GM13976 (cell line): ENCODE measurements at places on chromosomes 4 and X.

DNA sequence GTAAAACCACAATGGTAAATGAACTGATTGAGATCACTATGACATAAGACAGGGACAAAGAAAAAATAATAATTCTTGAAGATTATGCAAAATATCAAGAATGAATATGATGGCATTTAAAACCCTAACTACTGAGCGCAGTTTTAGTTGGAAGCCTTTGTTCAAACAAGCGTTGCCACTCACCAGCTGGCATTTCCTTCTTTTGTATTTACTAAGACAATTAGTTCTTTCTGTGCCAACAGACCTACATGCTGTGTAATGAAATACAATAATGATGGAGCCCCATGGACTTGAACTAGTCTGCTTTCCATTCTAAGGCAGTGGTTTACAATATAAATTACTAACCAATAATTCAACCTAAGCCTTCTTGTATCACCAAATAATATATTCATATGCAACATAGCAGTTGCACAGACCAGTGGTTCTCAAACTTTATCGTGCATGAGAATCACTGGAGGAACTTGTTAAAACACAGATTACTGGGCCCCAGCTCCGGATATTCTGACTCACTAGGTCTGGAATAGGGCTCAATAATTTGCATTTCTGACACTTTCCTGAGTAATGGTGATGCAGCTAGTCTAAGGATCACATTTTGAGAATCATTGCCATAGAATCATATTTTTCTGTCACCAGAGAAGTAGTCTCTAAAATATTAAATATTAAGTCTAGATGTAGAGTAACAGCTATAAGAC is 196.4 kb upstream of the MAGEB18 start:
- no peak for DNase-seq

GRCh38 chr4:169621731-169622492 is 1.5 kb downstream of the CLCN3 start:
- no peak for DNase-seq

GRCh38 chr4:4704267-4704666 is 155.2 kb upstream of the MSX1 start:
- no peak for DNase-seq

GRCh38 chr4:117376692-117377091 is 291.3 kb upstream of the TRAM1L1 start:
- no peak for DNase-seq

GRCh38 chr4:14336656-14337055 is 665.6 kb upstream of the CPEB2 start:
- DNase-seq = no peak

GRCh38 chrX:103538728-103539127 is 19.4 kb upstream of the RAB40A start:
- DNase-seq = no peak

GRCh38 chr4:174847801-174848427 is 18.9 kb upstream of the GLRA3 start:
- no peak for DNase-seq

DNA sequence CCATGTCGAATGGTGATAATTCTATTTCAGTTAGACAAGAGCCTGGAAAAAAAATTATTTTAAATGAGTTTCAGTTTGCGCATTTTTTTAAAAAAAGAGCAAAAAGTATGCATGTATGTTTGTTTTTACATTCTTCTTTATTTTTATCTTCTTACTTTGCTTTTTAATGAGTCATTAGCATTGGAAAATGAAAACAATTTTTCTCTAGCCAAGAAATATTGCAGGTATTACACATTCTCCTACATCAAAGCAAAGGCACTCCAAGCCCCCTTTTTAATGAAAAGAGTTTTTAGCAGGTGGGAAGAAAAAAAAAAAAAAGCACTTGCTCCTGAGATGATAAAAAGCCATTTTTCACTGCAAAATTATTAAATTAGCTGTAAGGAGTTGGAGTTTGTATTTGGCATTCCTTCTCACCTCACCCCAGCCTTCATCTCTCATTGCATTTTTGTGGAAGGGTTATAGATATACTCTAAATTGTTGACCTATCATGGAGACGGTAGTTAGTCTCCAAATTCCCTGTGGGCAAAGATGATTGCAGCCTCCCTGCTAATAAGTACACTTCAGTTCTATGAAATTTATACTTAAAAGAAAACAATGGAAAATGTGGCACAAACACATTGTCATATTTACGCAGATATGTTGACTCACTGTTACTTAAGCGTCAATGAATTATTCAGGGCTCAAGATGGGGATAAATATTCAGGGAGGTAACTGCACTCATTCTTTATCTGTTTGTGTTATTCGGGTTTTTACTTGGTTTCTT is 43.8 kb downstream of the PALLD start:
- no peak for DNase-seq

DNA sequence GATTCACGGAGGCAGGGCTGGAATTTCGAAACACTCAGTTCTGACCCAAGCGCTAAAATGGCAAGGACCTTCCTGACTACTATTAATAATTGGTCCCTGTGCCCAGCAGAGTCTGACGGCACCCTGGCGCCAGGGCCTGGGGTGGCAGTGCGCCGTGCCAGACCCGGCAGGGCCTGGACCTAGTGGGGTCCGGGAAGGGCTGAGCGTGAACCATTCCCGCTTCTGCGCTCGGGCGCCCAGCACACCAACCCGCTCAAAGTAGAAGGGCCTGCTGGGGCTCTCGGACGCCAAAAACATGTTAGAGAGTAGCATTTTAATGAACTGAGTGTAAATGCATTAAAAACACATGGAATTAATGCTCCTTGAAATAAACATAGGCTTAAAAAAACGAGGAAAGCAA is 346.7 kb upstream of the SFRP2 start:
- DNase-seq = no peak

GRCh38 chr4:153023692-153024394 is 87.7 kb downstream of the FHDC1 start:
- no peak for DNase-seq

DNA sequence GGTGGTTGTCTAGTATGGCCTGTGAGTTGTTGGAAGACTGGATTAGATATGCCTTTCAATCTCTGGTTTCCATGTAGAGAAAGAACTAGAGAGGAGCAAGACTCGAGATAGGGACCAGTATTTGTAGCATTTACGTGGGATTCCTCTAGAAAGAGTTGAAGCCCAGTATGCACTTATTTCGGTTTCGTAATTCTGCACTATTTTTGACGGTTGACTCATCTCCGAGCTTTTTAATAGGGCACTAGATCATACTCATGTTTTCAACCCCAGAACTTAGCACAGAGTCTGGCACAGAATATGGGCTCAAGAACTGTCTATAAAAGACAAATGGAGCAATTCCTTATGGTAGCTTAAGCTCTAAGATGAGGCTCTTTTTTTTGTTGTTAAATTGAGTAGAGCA is 15.7 kb downstream of the HELT start:
- no peak for DNase-seq

DNA sequence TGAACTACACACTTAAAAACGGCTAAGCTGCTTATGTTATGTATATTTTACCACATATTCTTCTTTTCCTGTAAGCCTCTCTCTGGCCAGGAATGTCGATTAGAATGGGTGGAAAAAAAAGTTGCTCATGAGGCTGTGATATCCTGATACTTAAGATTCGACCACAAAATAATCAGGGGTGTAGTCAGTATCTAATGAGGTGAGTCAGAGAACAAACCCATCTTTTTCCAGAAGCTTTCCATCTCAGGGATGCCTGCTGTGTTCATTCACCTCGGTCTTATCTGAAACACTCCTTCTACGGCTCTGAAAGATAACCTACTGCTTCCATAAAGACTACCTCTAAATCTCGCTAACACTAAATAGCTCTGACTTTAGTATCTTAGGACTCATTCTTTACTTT is 142.7 kb upstream of the MAP3K15 start:
- DNase-seq = no peak

DNA sequence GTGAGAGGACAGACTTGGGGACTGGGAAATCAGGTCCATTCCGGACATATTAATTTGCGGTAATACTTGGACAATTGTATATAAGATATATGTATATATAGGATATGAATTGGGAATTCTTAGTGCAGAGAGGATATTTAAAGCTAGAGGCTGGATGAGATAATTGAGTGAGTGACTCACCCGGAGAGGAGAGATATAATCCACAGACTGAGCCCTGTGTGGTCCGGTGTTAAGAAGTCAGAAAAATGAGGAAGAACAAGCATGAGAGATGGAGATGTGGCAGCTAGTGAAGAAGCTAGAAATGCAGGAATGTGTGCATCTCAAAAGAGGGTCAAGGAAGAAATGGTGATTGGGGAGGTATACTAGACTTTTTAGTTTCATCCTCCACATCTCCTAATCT is 336.2 kb downstream of the SLC7A11 start:
- DNase-seq = no peak

DNA sequence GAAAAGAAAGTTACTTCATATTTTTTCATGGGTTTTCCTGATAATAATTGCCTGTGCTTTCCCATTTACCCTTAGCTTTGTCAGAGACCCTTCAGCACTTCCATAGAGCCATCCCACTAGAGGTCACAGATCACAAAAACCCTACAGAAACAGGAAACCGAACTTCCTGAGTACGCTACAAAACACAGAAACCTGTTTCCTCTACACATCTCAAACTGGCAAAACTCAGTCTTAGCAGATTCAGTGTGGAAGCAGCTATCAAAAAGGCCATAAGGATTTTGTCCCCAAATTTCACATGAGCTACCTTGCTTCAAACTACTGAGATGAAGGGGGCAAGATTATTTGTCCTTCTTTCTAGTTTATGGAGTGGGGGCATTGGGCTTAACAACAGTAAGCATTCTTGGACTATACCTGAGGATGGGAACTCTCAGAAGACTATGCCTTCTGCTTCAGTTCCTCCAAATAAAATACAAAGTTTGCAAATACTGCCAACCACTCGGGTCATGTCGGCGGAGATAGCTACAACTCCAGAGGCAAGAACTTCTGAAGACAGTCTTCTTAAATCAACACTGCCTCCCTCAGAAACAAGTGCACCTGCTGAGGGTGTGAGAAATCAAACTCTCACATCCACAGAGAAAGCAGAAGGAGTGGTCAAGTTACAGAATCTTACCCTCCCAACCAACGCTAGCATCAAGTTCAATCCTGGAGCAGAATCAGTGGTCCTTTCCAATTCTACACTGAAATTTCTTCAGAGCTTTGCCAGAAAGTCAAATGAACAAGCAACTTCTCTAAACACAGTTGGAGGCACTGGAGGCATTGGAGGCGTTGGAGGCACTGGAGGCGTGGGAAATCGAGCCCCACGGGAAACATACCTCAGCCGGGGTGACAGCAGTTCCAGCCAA is at the start of gene MMRN1:
TSS of gene MMRN1 (plus strand) at position 206 of the 902 bp plus-strand sequence. CDS start at position 324, 118 bp downstream.
- DNase-seq = peak; percentile 1

DNA sequence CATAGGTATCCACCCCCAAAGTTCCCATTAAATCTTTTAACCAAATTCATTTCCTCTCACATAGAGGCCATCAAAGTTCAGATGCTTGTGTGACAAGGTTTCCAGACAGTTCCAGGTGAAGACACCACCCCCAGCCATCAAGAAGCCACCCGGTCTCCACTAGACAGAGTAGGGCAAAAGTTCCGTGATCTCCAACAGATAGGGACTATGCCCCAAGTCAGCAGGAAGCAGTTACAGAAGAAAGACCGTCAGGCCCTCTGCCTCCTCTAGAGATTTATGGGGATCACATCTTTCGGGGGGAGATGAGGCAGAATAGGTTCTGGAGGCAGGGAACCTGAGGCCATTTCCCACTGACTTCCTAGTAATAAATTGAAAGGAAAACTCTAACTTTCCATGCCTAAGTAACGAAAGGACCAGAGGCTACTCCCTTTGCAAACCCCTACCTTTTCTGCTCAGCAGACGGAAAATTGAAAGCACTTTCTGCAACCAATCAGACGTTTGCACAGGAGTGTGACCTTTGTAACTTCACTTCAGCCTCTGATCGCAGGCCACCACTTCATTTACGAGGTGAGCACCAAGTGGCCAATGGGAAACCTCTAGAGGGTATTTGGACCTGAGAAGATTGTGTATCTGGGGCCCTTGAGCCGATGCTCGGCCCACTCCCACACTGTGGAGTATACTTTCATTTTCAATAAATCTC is 18.5 kb upstream of the ZNF280C start:
- no peak for DNase-seq

DNA sequence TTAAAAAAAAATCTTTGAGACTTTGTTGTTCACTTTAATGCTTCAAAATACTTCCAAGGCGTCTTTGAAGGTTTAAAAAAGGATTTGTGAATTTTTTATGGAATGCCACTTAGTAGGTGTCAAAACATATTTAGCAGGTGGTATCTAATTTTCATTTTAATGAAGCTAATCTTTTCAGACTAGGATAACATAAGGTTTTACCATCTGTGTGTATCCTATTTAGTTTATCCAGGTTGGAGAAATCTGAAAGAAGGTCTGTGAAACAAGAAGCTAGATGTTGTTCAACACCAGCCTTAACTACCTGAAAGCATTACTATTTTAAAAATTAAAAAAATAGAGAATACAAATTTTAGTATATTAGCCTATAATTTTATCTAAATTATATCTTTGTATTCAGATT is 193.4 kb downstream of the GRID2 start:
- DNase-seq = no peak

DNA sequence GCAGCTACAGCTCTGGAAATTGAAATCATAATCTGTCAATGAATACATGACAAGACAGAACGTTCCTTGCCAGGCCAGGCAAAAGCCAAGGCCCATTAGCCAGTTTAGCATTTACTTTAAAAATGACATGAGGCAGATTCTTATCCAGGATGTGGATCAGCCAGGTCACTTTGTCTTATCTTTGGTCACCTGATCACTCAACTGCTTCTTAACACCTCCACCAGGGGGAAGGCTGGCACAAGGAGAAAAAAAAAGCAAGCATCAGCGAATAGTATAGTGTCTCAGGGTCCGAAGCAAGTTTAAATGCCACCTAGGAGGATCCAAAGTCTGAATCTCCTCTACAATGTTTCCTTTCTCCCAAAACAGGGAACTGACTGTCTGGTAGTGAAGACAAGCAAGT is 18.8 kb downstream of the ATP1B4 start:
- peak; percentile 13 for DNase-seq

GRCh38 chr4:151627491-151627890 is 133.3 kb downstream of the GATB start:
- no peak for DNase-seq

GRCh38 chrX:40474205-40474626 is 106.6 kb upstream of the ATP6AP2 start:
- no peak for DNase-seq

- DNase-seq = no peak
Observed at GRCh38 chr4:156771171-156771837, 200.3 kb downstream of the PDGFC start.

DNA sequence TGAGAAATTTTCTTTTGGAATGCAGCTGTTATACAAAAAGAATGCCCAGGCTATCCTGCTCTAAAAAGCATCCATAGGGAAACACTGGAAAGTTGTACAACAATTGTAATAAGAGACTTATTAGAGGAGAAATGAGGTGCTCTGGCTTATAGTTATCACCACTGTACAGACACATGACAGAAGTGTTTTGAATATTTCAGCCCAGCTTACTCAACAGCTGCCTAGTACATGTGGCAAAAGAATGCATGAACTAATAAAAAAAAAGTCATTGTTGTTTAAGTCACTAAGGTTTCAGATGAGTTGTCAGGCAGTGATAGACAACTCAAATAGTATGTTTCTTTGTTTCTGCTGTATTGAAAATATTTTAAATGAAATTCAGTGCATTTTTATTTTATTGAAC is 307.7 kb downstream of the GPM6A start:
- DNase-seq = no peak

GRCh38 chrX:13852001-13852695 is 35.3 kb upstream of the GPM6B start:
- DNase-seq = peak; percentile 32
